Dermis microvascular lymphatic vessel endothelial cell (primary cell): ENCODE measurements at places on chromosomes 2 and 18. TPM values are rescaled to one million over a fixed set of nuclear protein-coding genes. Genes with fewer than 3 reads are reported as not detected.

Gene RAMP1
- total RNA-seq, result not detected in 2 replicates

Gene STK11IP
- total RNA-seq, result 9.4 and 11.4 TPM in 2 replicates

Gene ARHGAP15
- under 0.01 TPM in 1 of 2 replicates, not detected in the other for total RNA-seq

Gene GKN1
- not detected in 2 replicates for total RNA-seq

Gene TGFA
- 8.0 and 14.5 TPM in 2 replicates for total RNA-seq
